ENCODE measurements at places on chromosomes 2 and 18.

DNA sequence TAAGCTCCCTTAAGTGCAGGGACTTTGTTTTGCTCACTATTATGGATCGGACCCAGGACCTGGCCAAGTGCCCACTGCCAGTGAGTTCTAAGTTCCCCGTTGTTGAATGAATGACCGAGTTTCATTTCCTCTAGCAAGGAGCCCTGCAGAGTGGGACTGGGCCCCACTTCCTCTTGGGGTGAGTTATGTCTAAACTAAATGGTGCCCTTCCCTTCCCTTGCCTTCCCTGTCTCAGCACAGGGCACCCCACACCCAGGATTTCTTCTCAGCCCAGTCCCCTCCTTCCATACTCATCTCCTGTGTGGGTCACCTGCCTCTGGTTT, 195.3 kb upstream of the HS6ST1 start:
- DNase-seq = no peak

- DNase-seq = no peak
Measured at GRCh38 chr2:238938003-238938400, 90.1 kb downstream of the TWIST2 start.

DNA sequence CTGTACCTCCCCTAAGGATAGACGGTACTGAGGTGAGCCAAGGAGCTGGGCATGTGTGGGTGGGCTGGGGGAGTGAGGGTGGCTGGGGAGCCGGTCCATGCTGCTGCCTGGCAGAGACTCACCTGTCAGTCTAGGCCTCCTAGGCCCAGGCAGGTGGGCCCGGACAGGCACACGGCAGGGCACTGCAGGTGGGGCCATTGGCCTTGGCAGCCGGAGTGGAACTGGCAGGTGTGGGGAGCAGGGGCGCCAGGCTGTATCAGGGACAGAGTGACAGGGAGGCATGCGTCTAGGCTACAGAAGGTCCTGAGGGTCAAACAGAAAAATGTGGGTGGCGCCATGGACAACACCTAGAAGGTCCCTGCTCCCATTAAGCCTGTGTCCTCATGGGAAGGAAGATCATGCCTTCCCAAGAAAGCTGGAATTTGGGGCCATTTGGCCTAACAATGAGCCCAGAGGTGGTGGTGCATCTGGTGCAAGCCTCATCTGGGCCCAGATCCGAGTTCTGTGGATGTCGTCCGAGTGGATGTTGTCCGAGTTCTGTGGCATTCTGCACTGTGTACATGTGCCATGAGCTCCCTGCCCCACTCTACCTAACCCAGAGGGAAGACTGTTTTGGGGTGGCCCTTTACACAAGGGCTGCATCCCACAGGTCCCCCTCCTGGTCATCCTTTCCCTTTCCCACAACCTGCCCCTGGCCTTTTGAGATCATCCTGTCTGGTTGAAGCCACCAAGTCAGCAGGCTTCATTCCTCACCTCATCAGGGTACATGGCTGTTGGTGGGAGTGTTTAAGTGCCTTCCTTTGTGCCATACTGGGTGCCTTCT, 249.7 kb downstream of the GLI2 start:
- no peak for DNase-seq

- no peak for DNase-seq
Measured at GRCh38 chr2:69345434-69345833, 41.6 kb downstream of the GFPT1 start.

- DNase-seq = no peak
Measured at GRCh38 chr2:56475191-56475590, 291.4 kb downstream of the CCDC85A start.

- peak; percentile 74 for DNase-seq
Measured at GRCh38 chr2:74457549-74458131, 598 bp upstream of the WBP1 start.
